ENCODE measurements at places on chromosomes 3 and 15.

DNA sequence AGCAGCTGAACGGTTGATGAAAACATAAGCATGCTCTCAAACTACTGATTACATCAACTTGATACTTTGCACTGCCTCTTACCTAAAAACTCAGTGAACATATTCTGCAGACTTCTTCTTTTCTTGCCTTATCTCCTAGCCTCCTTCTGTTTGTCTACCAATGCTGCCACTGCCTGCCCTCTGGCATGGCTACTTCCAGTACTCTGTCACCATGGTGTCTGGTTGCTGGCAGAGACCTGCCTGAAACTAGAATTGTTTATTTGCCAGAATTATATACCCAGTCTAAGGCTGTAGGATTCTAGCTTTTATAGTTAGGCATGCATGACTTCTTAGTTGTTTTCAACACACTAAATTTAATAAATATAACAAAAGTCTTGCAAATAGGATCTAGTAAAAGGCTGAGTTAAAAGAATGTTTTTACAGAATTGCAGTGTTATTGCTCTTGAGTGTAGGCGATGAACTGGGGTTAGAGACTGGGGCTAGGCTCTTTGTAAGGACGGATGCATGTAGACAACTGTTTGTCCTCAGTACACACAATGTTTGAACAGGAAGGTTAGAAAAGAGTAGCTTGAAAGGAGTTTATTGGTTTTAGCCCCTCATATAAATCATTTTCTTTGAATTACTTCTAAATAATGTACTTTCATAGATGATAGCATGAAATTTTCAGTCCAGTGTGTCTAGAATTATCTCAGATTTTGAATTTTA, 116.3 kb downstream of the KCNAB1 start:
- DNase-seq = no peak

GRCh38 chr3:188282871-188283270, 128.9 kb downstream of the LPP start:
- no peak for DNase-seq

GRCh38 chr15:45641374-45641781, 6.5 kb downstream of the SQOR start:
- DNase-seq = no peak

- DNase-seq = no peak
These were observed 16.9 kb downstream of the ANPEP start for GRCh38 chr15:89797678-89798201.
